Activated naive CD4-positive, alpha-beta T cell treated with anti-CD3 and anti-CD28 coated beads for 36 hours (primary cell): ENCODE measurements at places on chromosomes 16 and 17. TPM values are rescaled to one million over a fixed set of nuclear protein-coding genes. Genes with fewer than 3 reads are reported as not detected.

- H3K4me1 ChIP-seq, result no peaks in the 10 kb centered on the region
- H3K4me3 ChIP-seq, result no peak overlapping the region
- H3K27ac ChIP-seq, result no peak overlapping the region
- H3K36me3 ChIP-seq, result peaks cover 49% of the 10 kb centered on the region
Observed at GRCh38 chr17:36514856-36515255, 19.8 kb downstream of the MYO19 start.

DNA sequence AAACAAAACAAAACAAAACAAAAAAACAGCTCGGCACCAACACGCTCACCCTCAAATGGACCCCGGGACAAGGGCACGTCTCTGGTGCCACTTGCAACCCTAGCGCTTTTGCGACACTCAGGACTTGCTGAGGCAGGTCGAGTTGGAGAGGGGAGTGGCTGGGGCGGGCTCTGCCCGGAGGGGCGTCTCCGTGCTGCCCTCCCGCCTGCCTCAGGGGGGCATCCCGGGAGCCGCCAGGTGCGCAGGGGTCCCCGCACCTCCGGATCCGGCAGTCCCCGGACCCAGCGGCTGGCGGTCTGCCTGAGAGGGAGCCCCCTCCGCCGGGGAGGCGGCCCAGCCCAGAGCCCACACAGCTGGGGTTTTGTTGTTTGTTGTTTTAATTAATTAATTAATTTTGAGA lies at the start of gene SLC52A1:
Gene SLC52A1, minus strand, starts transcription at position 112 of the 400 bp plus-strand sequence. CDS start 820 bp downstream, outside the sequence.
- peaks cover 14% of the 10 kb centered on the region for H3K4me1 ChIP-seq
- no peak for DNase-seq
- H3K36me3 ChIP-seq, result no peaks in the 10 kb centered on the region
- peaks cover 2% of the 10 kb centered on the region for H3K27me3 ChIP-seq
- no peak within 1 kb of the TSS for H3K4me3 ChIP-seq

Gene IKZF3
- total RNA-seq, result 34.2 TPM

- no peak for DNase-seq
- H3K4me3 ChIP-seq, result no peak overlapping the region
- no peak overlapping the region for H3K27ac ChIP-seq
- no peaks in the 10 kb centered on the region for H3K4me1 ChIP-seq
- H3K27me3 ChIP-seq, result no peaks in the 10 kb centered on the region
Observed at GRCh38 chr16:57923841-57924240, 47.1 kb downstream of the CNGB1 start.

GRCh38 chr16:7979448-7980132 lies 610.7 kb downstream of the TMEM114 start:
- no peak overlapping the region for H3K4me3 ChIP-seq
- H3K27me3 ChIP-seq, result no peaks in the 10 kb centered on the region
- no peaks in the 10 kb centered on the region for H3K4me1 ChIP-seq
- no peaks in the 10 kb centered on the region for H3K36me3 ChIP-seq

DNA sequence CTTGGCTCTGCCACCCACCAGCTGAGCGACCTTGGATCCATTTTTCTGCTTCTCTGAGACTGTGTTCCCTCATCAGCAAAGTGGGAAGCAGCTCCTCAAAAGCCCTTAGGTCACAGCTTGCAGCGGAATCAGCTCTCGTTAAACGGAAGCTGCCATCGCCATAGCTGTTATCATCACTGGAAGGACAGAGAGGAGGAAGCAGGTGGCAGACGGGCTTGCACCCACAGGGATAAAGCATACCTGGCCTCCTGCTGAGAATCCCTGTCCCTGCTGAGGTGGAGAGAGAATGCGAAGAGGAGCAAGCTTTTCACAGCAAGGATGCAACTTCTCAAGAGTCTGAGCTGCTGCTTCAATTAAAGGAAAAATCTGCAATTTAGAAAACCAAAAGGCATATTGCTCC lies 106.6 kb downstream of the CLEC16A start:
- DNase-seq, result no peak
- no peak overlapping the region for H3K27ac ChIP-seq
- peaks cover 25% of the 10 kb centered on the region for H3K4me1 ChIP-seq
- H3K36me3 ChIP-seq, result peaks cover 27% of the 10 kb centered on the region
- no peaks in the 10 kb centered on the region for H3K27me3 ChIP-seq

- no peaks in the 10 kb centered on the region for H3K36me3 ChIP-seq
- no peak overlapping the region for H3K27ac ChIP-seq
- peak; percentile 12 for DNase-seq
- peaks cover 18% of the 10 kb centered on the region for H3K4me1 ChIP-seq
- H3K27me3 ChIP-seq, result peaks cover 3% of the 10 kb centered on the region
- H3K4me3 ChIP-seq, result peak overlapping the region; percentile 80
Observed at GRCh38 chr16:53055541-53056391, 975 bp downstream of the CHD9 start.

Gene ABCA9
- total RNA-seq, result not detected

Gene TM4SF5
- not detected for total RNA-seq

DNA sequence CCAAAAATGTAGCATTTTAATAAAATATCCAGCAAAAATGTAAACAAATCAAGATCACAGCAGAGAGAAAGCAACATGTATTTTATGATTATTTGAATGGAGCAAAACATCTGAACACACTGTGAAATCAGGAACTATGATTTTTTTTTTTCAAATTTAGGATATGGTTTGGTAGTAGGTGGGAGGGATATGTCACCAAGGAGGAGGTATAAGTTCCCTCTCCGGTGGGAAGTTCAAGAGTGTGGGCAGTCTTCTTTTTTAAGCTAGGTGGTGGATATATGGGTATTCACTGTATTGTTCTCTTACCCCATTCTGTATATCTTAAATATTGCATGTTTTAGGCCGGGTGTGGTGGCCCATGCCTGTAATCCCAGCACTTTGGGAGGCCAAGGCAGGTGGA lies 10.2 kb downstream of the CDR2 start:
- H3K4me3 ChIP-seq, result no peak overlapping the region
- no peak overlapping the region for H3K27ac ChIP-seq
- peaks cover 49% of the 10 kb centered on the region for H3K36me3 ChIP-seq
- H3K27me3 ChIP-seq, result no peaks in the 10 kb centered on the region
- no peak for DNase-seq

Gene NPIPB6
- total RNA-seq, result 2.0 TPM

- peak; percentile 12 for DNase-seq
- peaks cover 41% of the 10 kb centered on the region for H3K4me1 ChIP-seq
- H3K27ac ChIP-seq, result peak overlapping the region; percentile 84
- H3K4me3 ChIP-seq, result peak overlapping the region; percentile 94
- peaks cover 2% of the 10 kb centered on the region for H3K36me3 ChIP-seq
Observed at GRCh38 chr17:29390851-29391631, 878 bp downstream of the TAOK1 start.

DNA sequence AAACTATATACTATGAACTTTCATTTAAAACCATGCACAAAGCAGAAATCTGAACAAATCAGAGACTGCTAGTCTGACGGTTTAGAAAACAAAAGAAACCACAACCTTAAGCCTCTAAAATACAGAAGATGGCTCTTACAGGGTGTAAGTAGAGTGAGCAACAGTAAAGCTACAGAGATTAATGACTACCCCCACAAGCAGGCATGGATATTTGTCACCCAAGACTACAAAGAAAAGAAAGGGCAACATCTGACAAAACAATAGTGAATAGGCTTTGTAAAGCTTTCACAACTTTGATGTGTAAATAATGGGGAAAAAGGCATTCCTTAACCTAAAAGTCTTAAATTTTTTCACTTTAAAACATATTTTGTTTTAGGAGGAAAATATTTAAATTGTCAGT lies 75.0 kb downstream of the SPAG9 start:
- H3K4me3 ChIP-seq, result no peak overlapping the region
- no peaks in the 10 kb centered on the region for H3K27me3 ChIP-seq
- no peaks in the 10 kb centered on the region for H3K4me1 ChIP-seq
- H3K36me3 ChIP-seq, result peaks cover 2% of the 10 kb centered on the region
- DNase-seq, result no peak
